ENCODE measurements at places on chromosomes 6 and 20. TPM values are rescaled to one million over a fixed set of nuclear protein-coding genes. Genes with fewer than 3 reads are reported as not detected.
A peak's percentile ranks its signal among the peaks of the same experiment; 100 is the strongest.

GRCh38 chr20:44188752-44189151 is 1.8 kb upstream of the JPH2 start:
- no peak for DNase-seq

Gene SLC22A16
- not detected for polyA plus RNA-seq

- DNase-seq, result no peak
Measured at GRCh38 chr6:108288742-108289141, 6.1 kb upstream of the AFG1L start.

GRCh38 chr6:142225552-142225951 is 76.3 kb upstream of the ADGRG6 start:
- DNase-seq, result no peak

- no peak for DNase-seq
Measured at GRCh38 chr6:11168091-11168635, 56.6 kb upstream of the ERVFRD-1 start.

- DNase-seq, result no peak
Measured at GRCh38 chr6:132390017-132390416, 11.3 kb downstream of the MOXD1 start.

DNA sequence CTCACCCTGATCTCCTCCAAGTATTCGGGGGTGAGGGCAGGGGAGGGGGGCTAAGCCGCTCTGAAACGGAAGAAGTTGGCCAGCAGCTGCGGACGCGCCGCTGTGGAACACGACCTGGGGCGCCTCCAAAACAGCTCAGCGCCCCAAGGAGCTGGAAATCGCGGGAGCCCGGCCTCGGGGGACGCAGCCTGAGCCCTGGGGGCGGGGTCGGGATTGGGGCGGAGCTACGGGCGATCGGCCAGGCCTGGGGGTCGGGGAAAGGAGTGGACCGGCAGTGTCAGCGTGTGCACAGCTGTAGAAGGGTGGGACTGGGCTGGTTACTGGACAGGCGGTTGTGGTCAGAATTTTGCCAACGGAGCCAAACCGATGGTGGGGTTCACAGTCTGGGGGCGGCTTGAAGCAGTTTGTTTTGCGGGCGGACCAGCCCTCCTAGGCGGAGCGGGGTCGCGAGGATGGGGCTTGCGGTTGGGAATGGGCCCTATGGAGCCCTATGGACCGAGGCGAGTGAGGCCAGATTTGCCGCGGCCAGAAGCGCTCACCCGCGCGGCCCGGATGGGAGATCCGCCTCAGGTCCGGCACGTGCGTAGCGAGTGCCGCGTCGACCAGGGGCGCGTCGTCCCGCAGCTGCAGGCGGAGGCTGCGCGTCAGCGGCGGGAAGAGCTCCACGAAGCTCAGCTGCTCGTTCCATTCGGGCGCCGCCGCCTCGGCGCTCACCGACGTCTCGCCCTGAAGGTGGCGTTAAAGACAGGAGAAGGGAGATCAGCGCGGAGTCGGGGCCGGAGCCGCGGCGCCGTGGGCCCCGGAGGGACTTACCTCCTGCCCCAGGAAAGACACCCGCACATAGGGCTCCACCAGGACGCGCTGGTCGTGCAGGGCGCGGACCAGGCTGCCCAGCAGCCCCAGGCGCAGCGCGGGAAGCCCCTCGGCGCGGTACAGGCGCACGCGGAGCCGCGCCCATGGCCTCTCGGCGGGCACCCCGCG is 14.3 kb upstream of the SPAG4 start:
- peak; percentile 67 for DNase-seq

- DNase-seq, result peak; percentile 85
Measured at GRCh38 chr6:3157131-3157933, at the start of gene TUBB2A. Gene TUBB2A, minus strand, starts transcription at chr6:3157544. Its CDS starts 81 bp downstream, at chr6:3157463.

Gene RIMS4
- polyA plus RNA-seq, result not detected

DNA sequence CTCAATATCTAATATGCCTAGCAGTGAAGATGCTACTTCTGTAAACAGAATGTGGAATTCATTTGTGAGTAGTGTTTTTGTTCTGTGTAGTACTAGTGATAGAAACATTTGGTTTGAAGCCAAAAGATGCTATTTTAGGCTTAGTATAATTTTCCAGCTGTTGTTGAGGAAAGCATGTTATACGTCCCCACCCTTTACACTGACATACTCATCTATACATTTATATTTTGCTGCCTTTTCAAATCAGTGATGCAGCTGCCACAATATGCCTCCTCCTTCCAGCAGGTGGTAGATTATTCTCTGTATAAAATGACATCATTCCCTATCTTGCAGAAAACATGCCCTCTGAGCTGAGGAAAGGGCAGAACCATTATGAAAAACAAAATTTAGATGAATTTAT is 1217.6 kb upstream of the GJE1 start:
- no peak for DNase-seq

Gene HCRTR2
- polyA plus RNA-seq, result not detected

Gene PTCRA
- polyA plus RNA-seq, result not detected

- no peak for DNase-seq
Measured at GRCh38 chr20:37452236-37452635, 68.8 kb upstream of the NNAT start.

GRCh38 chr6:163460307-163460782 is 45.8 kb downstream of the QKI start:
- DNase-seq, result peak; percentile 60

GRCh38 chr6:114195631-114196403 is 147.0 kb downstream of the HS3ST5 start:
- DNase-seq, result no peak

Gene LGSN
- 0.12 TPM for polyA plus RNA-seq

Measured in CD8-positive, alpha-beta memory T cell (primary cell).